ENCODE measurements at places on chromosomes 5 and 9. TPM values are rescaled to one million over a fixed set of nuclear protein-coding genes. Genes with fewer than 3 reads are reported as not detected.

PCA3 gene
- not detected for total RNA-seq

FIBCD1 gene
- total RNA-seq = 2.7 TPM

TOPORS gene
- total RNA-seq = 14.6 TPM

SLC46A2 gene
- total RNA-seq = 17.0 TPM

C9orf40 gene
- total RNA-seq = 2.9 TPM

SH3RF2 gene
- 12.4 TPM for total RNA-seq

- DNase-seq = no peak
- H3K4me1 ChIP-seq = no peaks in the 10 kb centered on the region
- no peaks in the 10 kb centered on the region for H3K36me3 ChIP-seq
- no peak overlapping the region for H3K4me3 ChIP-seq
- H3K27me3 ChIP-seq = no peaks in the 10 kb centered on the region
- no peak overlapping the region for H3K27ac ChIP-seq
These were observed 121.9 kb upstream of the STK32A start for GRCh38 chr5:147112899-147113298.

DNA sequence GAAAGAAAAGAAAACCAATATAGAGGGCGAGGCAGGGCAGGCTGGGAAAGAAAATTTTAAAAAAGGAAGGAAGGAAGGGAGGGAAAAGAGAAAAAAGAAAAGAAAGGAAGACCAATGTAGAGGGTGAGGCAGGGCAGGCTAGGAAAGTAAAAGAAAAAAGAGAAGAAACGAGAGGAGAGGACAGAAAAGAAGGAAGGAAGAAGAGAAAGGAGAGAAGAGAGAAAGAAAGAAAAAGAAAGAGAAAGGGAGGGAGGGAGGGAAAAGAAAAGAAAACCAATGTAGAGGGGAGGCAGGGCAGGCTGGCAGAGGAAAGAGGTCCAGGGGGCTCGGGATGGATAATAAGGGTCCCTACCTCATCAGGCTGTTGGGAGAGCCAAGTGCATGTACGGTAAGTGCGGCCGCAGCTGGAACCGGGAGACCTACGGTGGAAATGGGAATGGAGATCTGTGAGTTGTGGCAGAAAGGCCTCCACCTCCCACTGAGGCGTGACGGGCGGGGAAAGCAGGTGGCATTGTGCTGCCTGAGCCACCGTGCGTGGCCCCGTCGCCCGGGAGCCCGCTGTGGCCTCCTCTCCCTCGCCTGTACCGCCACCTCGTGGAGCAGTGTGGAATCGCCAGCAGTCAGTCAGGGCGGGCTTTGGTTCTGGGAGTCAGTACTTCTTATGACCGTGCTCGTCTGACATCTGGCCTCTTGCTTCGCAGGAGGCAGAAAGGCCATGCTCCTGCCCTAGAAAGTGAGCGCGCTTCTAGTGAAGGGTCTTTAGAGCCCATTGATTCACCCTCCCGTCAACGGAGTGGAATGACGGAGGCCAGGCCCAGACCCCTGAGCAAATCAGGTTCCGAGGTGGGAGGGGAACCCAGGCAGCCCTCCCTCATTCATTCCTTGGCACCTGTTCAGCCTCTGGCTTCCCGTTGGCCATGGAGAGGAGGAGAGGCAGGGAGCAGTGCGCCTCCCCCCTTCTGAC, 10.4 kb upstream of the NHP2 start:
- DNase-seq = peak; percentile 92
- H3K36me3 ChIP-seq = no peaks in the 10 kb centered on the region
- no peak overlapping the region for H3K27ac ChIP-seq
- H3K4me3 ChIP-seq = no peak overlapping the region

DNA sequence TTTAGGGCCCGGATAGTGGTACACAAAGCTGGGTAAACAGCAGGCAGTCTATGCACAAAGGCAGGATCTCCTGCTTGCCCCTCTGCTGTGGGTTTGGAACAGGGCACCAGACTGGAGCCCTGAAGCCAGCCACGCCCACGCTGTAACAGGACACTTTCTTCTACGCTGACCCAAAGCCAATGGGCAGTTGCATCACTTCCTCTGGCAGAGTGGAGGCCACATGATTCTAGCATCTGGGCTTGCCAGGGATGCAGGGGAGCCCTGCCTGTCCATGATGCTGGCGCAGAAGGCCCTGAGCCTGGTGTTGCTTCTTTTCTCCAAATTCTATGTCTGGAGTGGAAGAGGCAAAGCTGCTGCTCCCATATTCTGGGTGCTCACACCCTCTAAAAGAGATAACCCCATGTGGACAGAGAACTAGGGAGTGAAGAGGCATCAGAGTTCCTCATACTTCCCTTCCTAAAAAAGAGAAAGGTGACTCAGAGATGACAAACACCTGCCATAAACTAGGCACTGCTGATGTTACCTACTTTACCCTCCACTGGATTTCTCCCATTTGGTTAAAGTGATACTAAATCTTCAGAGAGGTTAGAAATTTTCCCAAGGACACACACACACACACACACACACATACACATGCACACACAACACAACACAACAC, 260.3 kb upstream of the KLF4 start:
- no peaks in the 10 kb centered on the region for H3K27me3 ChIP-seq
- H3K36me3 ChIP-seq = no peaks in the 10 kb centered on the region
- H3K27ac ChIP-seq = peak overlapping the region; percentile 68
- peaks cover 24% of the 10 kb centered on the region for H3K4me1 ChIP-seq
- peak; percentile 81 for DNase-seq

GRCh38 chr9:91164724-91165520, 196.8 kb downstream of the AUH start:
- peak overlapping the region; percentile 7 for H3K27ac ChIP-seq
- no peaks in the 10 kb centered on the region for H3K27me3 ChIP-seq
- H3K4me3 ChIP-seq = no peak overlapping the region
- peak; percentile 81 for DNase-seq
- H3K36me3 ChIP-seq = no peaks in the 10 kb centered on the region
- H3K4me1 ChIP-seq = peaks cover 25% of the 10 kb centered on the region

DNA sequence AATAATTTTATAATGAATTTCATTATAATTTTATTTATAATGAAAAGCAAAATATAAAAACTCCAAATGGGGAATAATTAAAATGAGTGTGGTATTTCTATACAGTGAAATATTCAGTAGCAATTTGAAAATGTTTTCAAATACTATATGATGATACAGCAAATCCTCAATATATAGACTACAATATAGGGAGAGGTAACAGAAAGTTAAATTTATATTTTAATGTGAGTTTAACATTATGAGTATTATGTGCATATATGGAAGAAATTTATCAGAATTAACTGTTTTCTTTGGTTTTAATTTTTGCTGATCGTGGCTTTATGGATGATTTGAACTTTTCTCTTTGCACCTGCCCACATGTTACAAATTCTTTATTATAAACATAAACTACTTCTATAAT, 500.9 kb upstream of the ARRDC3 start:
- H3K4me3 ChIP-seq = no peak overlapping the region
- no peaks in the 10 kb centered on the region for H3K27me3 ChIP-seq
- no peaks in the 10 kb centered on the region for H3K36me3 ChIP-seq
- no peak for DNase-seq

- H3K4me3 ChIP-seq = no peak overlapping the region
- H3K27me3 ChIP-seq = no peaks in the 10 kb centered on the region
- peaks cover 33% of the 10 kb centered on the region for H3K36me3 ChIP-seq
- H3K27ac ChIP-seq = no peak overlapping the region
These were observed 64.5 kb downstream of the RCL1 start for GRCh38 chr9:4857163-4857810.

DNA sequence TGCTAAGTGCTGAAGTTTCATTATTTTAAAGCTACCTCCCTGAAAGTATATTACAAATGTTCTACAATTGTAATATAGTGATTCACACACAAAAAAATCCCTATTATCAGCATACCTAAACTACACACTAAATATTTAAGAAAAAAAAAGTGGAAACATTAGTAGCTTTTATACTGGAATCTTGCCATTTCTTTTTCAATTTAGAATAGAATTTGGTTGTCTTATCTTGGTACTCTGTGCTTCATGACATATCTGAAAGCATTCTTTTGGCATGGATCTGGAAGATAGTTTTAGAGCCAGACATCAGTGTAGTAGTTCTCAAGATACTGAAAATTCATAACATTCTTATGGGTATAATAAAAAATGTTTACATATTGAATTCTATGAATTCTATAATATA, 35.0 kb downstream of the SLC1A3 start:
- no peaks in the 10 kb centered on the region for H3K4me1 ChIP-seq
- no peak overlapping the region for H3K4me3 ChIP-seq
- H3K27ac ChIP-seq = no peak overlapping the region
- H3K36me3 ChIP-seq = no peaks in the 10 kb centered on the region
- no peak for DNase-seq

DNA sequence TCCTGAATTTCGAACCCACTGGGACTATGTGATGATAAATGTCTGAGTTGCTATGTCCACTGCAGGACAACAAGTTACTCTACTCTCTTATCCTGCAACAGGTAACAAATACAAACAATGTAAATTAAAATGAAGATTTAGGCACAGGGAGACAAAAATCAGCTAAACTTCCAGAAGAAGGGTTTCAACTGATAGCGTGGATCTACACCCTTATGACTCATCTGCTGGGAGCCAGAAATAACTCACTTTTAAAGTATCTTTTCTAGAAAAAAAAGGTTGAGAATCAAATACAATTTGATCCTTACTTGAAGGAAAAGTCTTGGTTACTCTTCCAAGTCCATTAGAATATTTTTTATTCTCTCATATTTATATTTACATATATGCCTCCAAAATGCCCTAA, 21.4 kb downstream of the PJA2 start:
- H3K4me3 ChIP-seq = no peak overlapping the region
- H3K4me1 ChIP-seq = peaks cover 16% of the 10 kb centered on the region
- DNase-seq = no peak
- H3K27ac ChIP-seq = no peak overlapping the region
